NCI-H460 (cell line): ENCODE measurements at places on chromosomes 12 and 14. TPM values are rescaled to one million over a fixed set of nuclear protein-coding genes. Genes with fewer than 3 reads are reported as not detected.

DNA sequence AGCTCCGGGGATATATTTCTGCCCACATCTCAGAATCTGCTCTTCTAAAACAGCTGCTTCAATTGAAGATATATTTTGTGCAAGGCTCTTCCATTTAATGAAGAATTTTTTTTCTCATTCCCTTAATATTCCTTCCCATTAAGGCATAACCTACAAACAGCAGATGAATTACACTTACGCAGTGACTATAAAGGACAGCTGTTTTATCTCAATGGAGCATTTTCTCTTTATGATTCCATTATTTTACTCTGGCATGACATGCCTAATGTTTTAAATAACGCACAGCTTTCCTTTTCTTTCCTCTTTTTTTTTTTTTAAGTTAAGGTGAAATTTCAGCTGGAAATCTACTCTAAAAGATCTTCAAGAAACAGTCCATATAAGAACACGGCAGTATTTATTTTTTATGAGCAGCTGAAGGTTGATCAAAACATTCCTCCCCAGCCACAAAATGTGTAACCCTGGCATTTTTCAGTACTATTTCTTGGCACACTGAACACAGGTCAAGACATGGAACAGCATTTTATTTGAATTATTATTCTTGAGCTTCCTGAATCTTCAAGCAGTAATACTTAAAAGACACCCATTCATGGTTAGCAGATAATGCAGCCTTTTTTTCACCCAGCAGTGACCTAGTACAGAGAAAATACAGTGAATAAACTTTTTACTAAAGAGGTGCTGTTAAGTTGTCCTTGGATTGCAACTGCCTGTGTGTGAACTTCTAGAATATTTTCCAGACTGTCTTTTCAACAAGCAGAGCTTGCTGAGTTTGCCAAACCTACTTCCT, 118.1 kb upstream of the FOXN3 start:
- no peak for DNase-seq

DNA sequence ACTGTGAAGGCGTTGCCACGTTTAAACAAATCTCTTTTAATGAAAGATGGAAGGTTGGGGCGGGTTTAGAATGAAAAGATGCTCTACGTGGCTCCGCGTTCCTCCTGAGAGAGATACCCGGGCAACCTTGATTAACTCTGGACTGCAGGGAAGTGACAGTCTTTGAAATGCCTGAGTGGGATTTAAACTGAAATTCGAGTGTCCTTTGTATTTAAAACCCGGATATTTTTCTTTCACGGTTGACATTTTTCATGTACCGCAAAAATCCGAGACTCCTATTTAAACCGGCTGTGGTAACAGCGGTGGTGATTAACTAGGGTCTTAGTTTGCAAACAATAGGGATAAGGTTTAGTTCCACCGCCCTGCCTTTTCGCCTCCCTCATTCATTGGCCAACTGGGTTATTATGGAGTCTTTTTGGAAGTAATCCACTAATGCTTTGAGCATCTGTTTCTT, 707 bp downstream of the G2E3 start:
- DNase-seq = no peak

ACOT6 gene
- total RNA-seq = not detected in 2 replicates

DNA sequence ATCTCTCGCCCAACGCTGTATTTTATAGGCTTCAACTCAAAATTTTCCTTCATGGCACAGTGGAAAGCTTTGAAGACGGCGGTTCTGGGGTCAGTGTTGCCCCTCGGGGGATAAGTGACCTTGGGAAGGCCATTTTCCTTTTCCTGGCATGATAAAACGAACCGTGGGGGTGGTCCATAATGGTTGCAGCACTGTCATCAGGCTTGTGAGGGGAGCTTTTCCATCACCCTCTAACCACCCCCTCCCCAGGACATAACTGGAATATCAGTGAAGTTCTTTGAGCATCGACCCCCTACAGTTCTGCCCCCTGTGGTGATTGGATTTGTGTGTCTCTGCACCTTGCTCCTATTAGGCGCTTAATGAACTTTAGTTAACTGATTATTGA, 16.0 kb downstream of the FOS start:
- DNase-seq = no peak

DNA sequence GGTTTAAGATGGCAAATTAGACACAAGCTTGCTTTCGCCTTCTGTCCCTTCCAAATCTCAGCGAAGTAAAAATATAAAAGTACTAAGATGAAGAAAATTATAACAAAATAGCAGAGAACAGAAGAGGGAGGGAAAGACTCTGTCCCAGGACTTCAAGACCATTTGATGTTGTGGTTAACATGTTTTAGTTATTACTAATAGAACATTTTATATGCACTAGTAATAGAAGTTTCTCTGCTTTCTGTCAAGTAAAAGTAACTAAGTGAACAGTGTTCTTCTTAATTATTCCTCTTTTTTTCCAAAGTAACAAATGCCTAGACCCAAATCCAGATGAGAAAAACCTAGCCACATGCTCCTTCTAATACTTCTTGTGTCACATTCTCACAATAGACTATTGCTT, 85.1 kb upstream of the DAAM1 start:
- DNase-seq = no peak

GRCh38 chr12:88418856-88419497, 161.3 kb downstream of the KITLG start:
- DNase-seq = no peak

DNA sequence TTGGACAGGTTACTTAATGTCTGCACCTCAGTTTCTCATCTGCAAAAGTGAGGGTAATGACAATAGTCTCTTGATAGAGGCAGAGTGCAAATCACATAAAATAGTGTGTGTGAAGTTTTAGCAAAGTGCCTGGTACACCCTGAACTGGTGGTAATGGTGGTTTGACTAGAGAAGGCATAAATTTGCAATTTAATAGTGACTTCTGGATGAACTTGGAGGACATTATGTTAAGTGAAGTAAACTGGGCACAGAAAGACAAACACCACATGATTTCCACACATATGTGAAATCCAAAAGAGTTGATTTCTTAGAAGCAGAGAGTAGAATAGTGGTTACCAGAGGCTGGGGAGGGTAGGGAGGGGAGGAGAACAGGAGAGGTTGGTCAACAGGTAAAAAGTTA, 54.8 kb upstream of the FUT8 start:
- no peak for DNase-seq

NDUFB1 gene
- total RNA-seq = 411 and 423 TPM in 2 replicates

DNA sequence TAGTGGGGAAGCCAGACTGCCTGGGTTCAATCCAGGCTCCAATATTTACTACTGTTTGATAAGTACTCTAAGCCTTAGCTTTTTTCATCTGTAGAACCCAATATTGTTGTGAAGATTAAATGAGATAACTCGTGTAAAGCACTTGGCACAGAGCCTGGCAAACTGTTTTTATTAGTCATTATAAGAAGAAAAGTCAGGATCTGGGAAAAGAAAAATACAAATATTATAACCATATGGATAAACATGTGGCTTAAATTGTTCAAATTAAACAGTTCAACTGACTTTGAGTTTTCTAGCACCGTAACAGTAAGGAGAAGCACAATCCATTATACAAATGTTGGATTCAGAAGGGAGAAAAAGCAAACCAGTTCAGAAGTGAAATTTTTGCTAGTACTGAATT, 22.0 kb upstream of the CDK17 start:
- no peak for DNase-seq

DNA sequence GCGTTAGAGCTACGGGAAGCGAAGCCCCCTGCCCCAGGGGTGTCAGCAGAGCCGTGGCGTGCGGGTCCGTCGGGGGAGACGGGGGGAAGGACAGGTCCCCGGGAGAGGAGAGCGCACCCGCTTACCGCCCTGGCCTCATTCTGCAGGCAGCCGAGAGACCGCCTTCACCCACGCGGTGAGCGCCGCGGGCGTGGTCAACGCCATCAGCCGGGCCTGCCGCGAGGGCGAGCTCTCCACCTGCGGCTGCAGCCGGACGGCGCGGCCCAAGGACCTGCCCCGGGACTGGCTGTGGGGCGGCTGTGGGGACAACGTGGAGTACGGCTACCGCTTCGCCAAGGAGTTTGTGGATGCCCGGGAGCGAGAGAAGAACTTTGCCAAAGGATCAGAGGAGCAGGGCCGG, 10.5 kb downstream of the WNT5B start:
- no peak for DNase-seq

MGP gene
- not detected in 2 replicates for total RNA-seq

- DNase-seq = no peak
Measured at GRCh38 chr12:607541-608001, 55.7 kb downstream of the NINJ2 start.

GRCh38 chr14:34804933-34805332, 70.2 kb downstream of the BAZ1A start:
- no peak for DNase-seq

- no peak for DNase-seq
Measured at GRCh38 chr12:27777141-27777540, 2.9 kb upstream of the KLHL42 start.

TSHR gene
- total RNA-seq = 0.06 TPM in 1 of 2 replicates, not detected in the other

DNA sequence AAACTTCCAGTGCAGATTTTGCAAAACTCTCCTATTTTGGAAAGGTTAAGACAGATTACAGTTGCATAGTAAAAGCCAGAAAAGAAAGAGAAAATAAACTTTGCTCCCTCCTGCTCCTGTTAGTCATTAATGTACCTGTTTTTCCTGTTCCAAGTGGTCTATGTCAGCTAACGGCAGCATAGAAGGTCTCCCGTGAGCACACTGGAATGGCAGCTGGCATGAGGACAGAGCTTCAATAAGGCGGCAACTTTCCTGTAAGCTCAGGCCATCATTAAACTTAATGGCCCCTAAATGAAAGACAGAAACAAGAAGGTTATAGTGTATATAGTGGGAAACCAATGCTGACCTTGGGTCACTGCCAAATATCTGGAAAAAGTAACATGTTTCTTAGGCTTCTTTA, 16.0 kb downstream of the EIF2B2 start:
- no peak for DNase-seq

GRCh38 chr14:103755060-103755459, 39.5 kb downstream of the ZFYVE21 start:
- DNase-seq = no peak

- DNase-seq = no peak
Measured at GRCh38 chr14:104048758-104049507, 36.6 kb upstream of the ASPG start.

P3H3 gene
- 16.4 and 16.8 TPM in 2 replicates for total RNA-seq

TPH2 gene
- total RNA-seq = not detected in 2 replicates

GRCh38 chr12:105069936-105070702, 14.1 kb downstream of the ALDH1L2 start:
- no peak for DNase-seq

TAS2R30 gene
- total RNA-seq = 1.4 and 1.8 TPM in 2 replicates

- no peak for DNase-seq
Measured at GRCh38 chr12:52659395-52659794, 7.4 kb upstream of the KRT2 start.

- DNase-seq = no peak
Measured at GRCh38 chr14:26810631-26811030, 212.8 kb upstream of the NOVA1 start.

KRT71 gene
- total RNA-seq = not detected in 2 replicates

DNA sequence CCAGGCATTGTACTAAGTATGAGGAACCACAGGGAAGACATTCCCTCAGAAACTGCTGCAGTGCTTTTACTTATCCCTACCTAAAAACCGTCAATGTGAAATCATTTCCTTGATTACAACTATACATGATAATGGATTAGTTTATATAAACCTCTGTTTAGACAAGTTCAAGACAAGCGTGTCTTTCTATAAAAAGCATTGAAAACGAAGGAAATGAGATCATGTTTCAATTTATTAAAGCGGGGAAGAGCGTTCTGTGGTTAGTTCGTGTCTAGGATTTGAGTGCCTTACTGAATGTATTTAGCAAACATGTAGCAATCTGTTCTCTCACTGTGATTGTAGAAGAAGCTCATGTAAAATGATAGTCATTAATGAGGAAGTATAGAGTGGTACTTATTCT, 37.5 kb downstream of the GALC start:
- DNase-seq = no peak

DNA sequence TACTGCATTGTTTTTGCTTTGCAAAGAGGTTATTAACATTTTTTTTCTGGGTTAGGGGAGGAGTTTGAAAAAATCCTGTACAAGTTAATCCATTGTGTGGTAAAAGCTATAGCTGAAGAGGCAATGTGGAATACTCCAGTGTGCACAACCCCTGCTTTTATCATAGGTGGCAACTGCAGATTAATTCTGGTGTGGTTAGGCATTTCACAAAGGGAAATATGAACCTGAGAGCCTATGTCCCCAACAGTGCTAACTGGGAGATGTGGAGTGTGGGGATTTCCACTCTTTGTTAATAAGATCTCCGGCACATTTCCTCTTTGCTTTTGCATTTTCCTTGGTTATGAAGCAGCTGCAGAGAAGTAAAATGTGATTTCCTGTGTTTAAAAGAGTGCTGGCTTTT, 33.6 kb downstream of the PRORP start:
- DNase-seq = no peak

- DNase-seq = peak; percentile 89
Measured at GRCh38 chr12:52063981-52064649, 5.7 kb upstream of the ATG101 start.
